ENCODE measurements at places on chromosomes 11 and 22.

GRCh38 chr11:69375316-69376154 lies 81.6 kb downstream of the MYEOV start:
- no peak for DNase-seq

GRCh38 chr11:10087186-10087922 lies 206.7 kb downstream of the SBF2 start:
- DNase-seq: no peak

- no peak for DNase-seq
These were observed 267.4 kb upstream of the ISX start for GRCh38 chr22:34798605-34799004.

DNA sequence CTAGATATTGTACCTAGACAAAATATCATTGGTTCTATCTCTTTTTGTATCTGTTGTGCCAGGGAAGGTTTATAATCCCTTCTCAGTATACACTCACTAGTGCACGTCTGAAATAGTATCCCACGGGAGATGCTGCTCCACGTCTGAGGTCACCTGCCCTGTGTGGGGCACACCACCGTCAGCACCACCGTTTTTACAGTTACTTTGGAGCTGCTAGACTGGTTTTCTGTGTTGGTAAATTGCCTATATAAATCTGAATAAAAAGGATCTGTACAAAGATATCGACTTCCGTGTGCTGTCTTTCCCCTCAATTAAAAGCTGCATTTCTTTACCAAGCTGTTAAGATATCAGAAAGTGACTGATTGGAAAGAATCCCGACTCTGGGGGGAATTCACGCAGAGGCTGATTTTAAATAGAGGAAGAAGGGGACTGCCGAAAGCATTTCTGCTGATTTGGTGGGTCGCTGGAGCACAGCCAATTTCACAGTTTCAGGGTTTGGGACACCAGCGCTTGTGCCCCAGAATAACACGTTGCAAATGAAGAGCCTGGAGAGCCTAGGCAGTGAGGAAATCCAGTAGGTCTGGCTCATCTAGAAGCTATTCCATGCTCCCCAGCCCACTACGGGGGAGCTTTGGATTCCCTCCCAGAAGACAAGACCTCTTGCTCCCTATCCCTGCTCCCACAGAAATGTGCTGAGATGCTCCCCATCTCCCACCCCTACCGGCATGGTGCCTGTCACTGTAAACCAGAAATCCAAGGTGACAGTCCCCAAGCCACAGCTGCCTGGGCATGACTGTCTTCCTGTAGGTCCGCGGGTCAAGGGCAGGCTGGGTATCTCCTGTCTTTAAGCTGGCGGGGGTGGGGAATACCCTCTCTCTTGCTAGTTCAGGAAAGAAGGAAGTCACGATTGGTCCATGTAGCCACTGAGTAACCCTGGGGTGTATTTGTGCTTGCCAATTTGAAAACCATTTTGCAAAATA lies 12.7 kb upstream of the MYO18B start:
- no peak for DNase-seq

DNA sequence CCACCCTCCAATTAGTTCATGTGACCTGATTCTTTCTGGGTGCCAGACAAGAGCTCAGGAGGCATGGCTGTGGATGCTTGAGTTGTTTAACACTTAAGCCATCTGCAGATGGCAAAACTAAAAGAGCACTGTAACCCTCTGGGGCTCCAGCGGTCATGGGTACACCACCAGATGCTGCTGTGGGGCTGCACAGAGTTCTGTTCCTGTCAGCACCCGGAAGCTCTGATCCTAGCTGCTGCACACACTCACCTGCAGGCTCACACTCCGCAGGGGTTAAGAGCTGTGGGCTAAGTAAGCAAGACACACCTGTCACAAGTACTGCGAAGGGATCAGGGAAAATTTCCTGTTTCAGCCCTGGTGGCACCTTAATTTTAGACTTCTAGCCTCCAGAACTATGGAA lies 307.8 kb downstream of the C11orf87 start:
- DNase-seq: no peak

GRCh38 chr11:64747961-64748665 lies 4.2 kb upstream of the RASGRP2 start:
- no peak for DNase-seq

- DNase-seq: no peak
These were observed 40.9 kb downstream of the SERPINH1 start for GRCh38 chr11:75602951-75603350.

DNA sequence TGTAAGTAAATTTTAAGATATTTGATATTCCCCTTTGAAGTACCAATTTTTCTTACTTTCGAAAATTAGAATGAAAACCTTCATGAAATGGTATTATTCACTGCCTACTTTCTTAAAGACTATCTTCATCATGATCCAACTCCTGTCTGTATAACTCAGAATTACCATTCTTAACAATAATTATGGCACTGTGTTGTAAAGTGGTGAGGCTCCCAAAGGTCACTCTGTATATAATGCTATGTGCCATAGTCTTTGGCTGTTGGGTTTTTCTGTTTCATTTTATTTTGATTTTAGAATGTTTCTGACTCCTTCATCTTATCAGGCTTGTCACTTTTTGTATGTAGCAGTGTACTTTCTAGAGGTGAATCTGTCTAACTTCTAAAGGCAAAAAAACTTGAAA lies 52.4 kb downstream of the MAML2 start:
- no peak for DNase-seq

- no peak for DNase-seq
These were observed 31.2 kb downstream of the KMT5B start for GRCh38 chr11:68181719-68182451.

- DNase-seq: no peak
These were observed 1.2 kb downstream of the DKK3 start for GRCh38 chr11:12007230-12007593.

GRCh38 chr11:40294349-40294735 lies 1165.1 kb downstream of the LRRC4C start:
- DNase-seq: no peak

DNA sequence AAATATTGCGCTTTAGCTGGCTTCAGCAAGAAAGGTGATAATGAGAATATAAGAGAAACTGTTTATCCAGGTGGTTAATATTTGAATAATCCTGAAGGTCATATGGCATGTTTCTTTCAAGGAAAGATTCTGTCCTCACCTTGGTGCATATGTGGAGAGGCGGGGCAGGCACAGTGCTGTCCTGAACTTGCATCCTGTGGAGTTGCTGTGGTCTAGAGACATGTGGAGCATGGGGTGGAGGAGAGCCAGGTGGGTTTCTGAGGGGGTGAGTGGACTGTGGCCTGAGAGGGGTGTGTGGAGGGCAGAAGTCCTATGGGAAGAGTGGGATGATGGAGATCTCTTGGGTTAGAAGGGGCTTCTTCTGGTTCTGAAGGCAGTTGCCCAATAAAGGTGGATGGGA lies 65.5 kb downstream of the GRIK4 start:
- no peak for DNase-seq

DNA sequence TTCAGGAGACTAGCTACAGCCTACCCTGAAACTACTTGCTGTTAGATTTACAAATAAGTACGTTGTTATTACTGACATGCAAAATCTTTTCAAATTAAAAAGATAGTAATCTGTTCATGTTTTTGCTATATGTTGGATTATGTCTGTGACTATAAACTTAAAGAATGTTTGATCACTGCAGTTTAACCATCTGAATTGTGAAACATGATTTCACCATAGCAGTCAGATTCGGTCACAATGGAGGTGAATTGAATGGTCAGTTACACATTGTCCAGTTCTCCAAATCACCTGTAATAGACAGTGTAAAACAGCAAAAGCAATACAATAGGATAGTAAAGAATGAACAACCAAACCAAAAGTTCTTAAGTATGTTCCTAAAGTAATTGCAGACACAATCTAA lies 43.3 kb downstream of the CCDC83 start:
- no peak for DNase-seq

DNA sequence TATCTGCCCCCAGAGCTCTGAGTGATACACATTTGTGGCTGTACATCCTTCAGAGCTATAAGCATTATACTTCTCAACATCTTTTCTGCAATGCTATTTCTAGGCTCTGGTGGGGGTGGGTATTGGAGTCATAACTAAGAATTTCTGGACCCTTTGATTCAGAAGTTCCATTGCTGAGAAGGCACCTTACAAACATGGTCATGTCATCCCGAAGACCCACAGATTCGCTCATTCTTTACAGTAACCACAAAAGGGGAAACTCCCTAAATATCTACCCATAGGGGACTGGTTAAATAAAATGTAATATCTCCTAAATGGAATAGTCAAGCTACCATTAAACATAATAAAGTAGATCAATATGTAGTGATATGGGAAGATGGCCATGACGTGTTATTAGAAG lies 98.8 kb downstream of the PRR5L start:
- no peak for DNase-seq

DNA sequence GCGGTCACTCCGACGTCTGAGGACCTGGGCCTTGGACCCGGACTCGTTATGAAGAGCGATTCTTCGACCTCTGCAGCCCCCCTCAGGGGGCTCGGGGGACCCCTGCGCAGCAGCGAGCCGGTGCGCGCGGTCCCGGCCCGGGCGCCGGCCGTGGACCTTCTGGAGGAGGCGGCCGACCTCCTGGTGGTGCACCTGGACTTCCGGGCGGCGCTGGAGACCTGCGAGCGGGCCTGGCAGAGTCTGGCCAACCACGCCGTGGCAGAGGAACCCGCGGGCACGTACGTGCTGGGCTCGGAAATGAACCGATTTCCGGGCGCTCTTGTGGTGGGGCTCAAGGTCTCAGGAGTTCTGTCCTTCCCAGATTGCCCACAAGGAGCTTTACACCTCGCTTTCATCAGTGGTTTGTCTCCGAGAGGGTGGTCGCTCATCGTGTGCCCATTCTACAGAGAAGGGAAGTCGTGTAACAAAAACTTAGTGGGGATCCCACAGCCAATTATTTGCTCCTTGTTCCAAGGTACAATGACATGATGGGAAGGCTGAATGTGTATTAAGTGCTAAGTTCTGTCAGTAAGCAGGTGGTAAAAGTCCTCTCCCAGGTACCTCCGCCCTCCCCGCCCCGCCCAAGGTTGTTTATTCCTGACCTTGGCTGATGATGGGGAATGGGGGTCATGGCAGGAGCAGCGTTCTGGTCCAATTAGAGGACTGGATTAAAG lies 695 bp downstream of the PEX26 start:
- peak; percentile 12 for DNase-seq

GRCh38 chr22:22043296-22044078 lies 60.9 kb upstream of the TOP3B start:
- no peak for DNase-seq

DNA sequence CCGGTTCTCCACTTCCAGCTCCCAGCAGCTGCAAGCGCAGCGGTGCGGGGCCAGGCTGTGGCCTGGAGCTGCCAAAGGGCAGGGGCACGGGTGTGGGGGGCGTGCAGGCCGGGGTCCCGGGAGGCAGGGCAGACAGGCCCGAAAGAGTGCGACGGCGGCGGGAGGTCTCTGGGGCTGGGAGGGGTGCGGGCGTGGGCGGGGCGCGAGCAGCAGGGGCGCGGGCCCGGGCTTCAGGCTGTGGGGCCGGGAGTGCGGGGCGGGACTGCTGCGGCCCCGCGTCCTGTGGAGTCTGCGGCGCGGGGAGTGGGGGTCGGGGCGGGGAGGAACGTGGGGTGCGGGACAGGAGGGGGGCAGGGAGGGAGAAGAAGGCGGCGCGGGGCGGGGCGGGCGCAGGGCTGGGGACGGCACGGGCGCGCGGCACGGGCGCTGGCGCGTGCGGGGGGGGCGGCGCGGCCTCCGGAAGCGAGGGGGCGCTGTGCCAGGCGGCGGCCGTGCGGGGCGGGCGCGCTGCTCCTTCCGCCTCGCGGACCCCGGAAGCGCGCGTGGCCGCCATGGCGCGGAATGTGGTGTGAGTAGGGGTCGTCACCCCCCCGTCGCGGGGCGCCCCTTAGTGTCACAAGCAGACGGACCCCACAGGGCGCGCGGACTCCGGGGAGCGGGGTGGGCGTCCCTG lies at the start of gene MRPL23:
Gene MRPL23, plus strand, starts transcription at position 521 of the 673 bp plus-strand sequence. Its CDS starts 31 bp downstream, at position 552.
- no peak for DNase-seq

DNA sequence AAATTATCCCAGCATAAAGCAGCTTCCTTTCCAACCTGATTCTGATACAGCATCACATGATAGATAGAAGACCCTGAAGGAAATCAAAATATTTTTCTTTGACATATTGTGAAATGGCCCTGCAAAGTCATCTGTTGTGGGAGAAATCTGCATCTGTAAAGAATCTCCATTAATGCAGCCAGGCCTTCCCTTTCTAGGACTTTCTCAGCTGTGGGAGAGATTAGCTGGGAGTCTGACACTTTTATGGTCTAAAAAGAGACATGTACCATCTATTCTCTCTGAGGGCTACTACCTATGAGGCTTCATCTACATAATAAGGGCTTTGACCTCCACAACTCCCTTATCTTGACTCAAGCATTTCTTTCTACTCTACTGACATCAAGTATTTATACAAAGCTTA lies 238.1 kb downstream of the SWAP70 start:
- no peak for DNase-seq

- no peak for DNase-seq
These were observed 216.4 kb upstream of the B3GAT1 start for GRCh38 chr11:134628426-134628825.

DNA sequence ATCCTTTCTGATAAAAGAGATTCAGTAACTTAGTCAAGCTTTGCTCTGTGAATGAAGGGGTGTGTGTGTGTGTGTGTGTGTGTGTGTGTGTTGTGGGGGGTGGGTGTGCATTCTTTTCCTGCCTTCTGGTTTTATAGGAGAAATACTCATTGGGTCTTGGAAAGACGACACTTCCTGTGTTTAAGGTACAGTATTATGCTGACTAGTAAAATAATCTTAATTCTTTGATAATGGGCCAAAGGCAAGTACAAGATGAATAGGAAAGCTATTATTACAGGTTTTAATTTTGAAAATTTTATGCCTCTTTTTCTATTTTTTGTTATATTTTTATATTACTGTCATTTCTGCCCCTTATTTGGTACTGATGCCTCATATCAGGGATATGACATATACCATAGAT lies 26.1 kb downstream of the HSD17B12 start:
- DNase-seq: no peak

DNA sequence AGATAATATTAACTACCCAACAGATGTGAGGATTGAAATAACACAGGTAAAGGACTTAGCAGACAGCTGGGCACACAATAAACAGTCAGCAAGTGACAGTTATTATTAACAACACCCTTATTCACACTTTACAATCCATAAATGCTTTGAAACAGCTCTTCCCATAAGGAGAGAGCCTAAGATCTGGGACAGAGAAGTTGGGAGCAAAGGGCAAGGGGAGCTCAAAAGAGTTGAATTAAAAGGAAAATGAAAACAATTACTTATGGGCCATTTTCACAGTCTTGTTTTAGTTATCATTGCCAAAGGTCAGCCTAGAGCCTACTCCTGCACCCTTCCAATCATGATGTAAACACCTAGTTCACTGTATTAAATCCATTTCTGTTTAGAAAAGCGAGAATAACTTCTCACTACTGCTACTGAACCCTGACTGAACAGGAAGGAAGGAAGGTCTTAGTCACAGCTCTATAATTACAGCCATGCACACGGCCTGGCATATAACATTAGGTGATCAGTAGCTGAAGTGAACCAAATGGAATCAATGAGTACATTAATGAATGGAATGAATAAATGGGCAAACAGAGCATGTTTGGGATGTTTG lies 111.3 kb downstream of the PLEKHA7 start:
- DNase-seq: no peak
